NCI-H526 (cell line): ENCODE measurements at places on chromosomes 1 and 21.

DNA sequence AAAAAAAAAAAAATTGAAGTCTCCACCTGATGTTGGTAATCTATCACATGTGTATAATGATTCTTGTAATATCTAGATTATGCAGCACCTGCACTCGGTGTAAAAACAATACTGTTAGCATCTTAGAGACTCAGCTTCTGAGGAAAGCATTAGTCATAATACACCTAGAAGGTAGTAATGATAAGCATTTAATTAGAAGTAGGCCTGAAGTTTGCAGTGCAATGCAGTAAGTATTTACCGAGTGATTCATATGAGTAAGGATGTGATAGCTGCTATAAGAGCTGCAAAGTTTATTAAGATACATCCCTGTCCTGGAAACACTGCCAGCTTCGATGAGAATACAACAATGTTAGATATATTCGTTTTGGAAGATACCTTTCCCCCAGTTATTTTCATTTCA lies 196.4 kb downstream of the GREM2 start:
- no peak for DNase-seq

DNA sequence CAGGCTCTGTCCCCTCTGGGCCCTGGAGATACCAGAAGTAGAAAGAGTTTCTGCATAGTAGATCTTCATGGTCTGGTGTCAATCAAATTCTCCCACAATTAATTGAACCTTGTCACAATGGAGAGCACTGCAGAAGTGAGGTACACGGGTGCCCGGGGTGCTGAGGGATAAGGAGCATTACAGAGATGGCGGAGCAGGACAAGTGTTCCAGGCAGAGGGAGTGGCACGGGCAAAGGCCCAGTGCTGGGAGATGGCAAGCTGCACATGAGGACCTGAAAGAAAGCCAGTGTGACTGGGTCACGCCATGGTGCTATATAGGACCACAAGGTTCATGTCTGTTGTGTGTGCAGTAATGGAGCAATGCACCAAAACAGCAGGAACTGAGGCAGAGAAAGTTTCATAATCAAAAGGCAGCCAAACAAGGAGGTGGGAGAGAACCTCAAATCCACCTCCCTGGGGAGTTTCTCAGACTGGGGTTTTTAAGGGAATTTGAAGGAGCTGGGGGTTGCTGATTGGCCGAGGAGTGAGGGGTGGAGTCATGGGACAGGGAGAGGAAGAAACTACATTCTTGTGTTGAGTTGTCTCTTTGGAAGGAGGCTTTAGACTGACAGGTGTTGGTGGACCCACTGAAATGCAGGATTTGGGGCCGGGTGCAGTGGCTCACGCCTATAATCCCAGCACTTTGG lies 27.7 kb downstream of the ACOT11 start:
- DNase-seq: no peak

GRCh38 chr1:163565166-163565565 lies 243.4 kb downstream of the NUF2 start:
- no peak for DNase-seq

GRCh38 chr1:44062656-44063179 lies 31.5 kb upstream of the SLC6A9 start:
- no peak for DNase-seq

GRCh38 chr1:27655151-27655937 lies 16.6 kb downstream of the IFI6 start:
- DNase-seq: no peak

DNA sequence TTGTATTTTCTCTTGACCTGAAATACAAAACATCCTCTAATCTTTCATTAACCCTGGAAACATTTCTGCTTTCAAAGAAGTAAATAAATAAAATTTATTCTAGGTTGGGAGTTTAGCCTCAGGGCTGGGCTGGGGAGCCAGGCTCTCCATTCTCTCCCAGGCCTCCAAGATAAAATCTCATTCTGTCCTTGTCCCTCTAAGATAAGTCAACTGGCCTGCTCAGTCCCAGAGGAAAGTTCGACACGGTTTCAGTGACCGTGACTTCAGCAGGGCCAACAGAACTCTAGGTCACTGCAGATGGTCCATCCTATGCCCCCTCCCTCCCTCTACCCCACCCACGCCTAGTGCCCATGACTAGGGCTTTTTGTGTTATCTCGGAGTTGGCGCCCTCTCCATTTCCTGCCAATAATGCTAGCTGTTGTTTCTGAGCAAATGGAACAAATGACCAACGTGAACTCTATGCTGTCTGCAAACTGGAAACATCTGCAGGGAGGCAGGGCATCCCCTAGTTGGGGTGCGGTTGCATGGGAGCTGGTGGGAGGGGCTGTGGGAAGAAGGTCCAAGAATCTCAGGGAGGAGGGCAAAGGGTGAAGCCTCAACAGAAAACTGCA lies 10.1 kb upstream of the ADORA3 start:
- DNase-seq: no peak

- DNase-seq: no peak
These were observed 550.2 kb downstream of the LMO4 start for GRCh38 chr1:87878873-87879272.

- no peak for DNase-seq
These were observed 11.1 kb downstream of the VSIG8 start for GRCh38 chr1:159851407-159851806.

GRCh38 chr1:47930210-47930840 lies 66.9 kb downstream of the TRABD2B start:
- no peak for DNase-seq

DNA sequence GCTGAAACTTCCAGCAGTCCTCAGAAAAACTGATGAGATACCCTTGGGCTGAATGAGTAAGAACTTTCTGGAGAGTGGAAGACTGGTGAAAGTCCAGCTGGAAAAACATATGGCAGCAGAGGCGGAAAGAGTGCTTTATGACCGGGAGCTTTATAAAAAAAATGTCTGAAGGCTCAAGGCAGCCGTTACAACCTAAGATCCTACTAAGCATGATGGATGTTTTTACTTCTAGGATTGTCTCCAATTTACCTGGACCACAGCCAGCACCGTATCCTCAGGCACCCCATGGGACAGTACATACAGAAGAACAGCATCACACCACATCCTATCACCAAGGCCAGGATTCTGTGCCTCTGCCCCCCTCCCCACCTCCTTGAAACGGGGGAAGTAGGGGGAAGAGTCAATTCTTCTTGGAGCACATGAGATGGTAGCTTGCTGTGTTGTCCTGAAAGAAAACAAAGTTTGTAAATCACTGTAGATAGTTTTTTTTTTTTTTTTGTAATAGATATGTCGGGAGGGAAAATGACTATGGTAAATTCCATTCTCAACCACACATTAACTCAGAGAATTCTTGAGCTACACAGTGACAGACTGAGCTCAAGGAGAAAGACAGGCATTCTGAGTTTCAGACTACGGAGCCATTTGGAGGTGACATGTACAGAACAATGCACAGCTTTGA lies 11.8 kb upstream of the IRF2BP2 start:
- DNase-seq: no peak

GRCh38 chr1:115183721-115184259 lies 94.5 kb upstream of the TSPAN2 start:
- no peak for DNase-seq

DNA sequence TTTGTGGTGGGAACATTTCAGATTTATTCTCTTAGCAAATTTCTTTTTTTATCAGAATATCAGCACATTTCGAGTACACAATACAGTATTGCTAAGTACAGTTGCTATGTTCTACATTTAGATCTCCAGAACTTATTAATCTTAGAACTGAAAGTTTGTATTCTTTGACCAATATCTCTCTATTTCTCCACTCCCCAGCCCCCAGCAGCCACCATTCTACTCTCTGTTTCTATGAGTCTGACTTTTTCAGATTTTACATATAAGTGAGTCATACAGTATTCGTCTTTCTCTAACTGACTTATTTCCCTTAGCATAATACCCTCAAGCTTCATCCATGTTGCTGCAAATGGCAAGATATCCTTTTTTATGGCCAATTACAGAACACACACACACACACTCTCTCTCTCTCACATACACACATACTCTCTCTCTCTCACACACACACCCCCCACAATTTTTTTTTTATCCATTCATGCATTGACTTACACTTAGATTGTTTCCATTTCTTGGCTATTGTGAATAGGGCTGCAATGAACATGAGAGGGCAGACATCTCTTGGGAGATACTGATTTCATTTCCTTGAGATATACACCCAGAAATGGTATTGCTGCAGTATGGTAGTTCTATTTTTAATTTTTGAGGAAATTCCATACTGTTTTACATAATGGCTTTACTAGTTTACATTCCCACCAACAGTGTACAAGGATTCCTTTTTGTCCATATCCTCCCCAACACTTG lies 15.7 kb downstream of the RPTN start:
- no peak for DNase-seq

GRCh38 chr1:10444795-10445397 lies 4.9 kb upstream of the CORT start:
- no peak for DNase-seq

GRCh38 chr1:38430949-38431348 lies 384.4 kb upstream of the POU3F1 start:
- no peak for DNase-seq

GRCh38 chr21:46001821-46002681 lies 20.5 kb downstream of the COL6A1 start:
- no peak for DNase-seq

DNA sequence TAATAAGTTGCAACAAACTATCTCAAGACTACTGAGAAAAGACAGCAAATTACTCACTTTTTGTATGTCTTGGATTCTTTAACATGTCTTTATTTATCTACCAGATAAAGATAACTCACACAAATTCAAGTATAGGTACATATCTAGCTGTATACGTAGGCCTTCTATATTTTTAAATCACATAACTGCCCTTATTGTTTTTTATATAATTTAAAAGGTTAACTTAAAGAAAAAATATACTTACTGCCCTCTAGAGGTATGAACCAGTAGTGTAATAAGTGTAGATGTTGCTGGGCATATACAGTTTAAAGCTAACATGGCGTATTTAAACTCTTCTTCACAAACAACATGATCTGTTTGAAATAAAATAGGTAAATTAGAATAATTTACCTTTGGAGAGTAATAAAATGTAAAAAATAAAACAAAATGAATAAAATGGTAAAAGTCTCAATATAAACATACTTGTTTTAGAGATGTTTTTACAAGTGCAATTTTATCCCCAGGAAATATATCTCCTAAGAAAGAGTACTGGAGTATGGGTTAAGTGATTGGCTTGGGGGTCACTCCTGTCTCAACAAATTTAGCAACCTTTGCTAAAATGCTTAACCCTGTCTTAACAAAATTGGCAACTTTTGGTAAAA lies 235.2 kb downstream of the KCNT2 start:
- no peak for DNase-seq

DNA sequence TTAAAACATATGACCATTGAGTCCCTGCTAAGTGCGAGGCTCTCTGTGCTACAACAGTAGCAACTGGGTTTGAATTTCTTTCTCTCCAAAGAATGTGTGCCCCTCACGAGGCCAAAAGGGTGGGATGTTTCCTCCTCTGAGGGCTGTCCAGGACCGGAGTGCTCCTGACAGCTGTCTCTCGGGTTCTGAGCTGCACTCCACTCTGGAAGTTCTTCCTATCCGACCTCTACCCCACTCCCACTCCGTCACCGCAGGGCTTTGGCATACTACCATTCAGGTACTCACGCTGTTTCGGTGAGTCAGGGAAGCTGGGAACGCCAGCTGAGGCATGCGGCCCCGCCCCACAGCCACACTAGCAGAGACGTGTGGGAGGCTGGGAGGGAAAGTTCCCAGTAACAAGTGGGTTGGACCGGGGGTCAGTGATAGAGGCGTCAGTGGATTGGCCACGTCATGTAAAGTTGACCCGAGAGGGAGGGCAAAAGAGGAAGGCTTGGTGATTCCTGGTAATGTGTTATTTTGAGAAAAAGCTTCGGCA lies 705 bp upstream of the SLC50A1 start:
- DNase-seq: peak; percentile 83

DNA sequence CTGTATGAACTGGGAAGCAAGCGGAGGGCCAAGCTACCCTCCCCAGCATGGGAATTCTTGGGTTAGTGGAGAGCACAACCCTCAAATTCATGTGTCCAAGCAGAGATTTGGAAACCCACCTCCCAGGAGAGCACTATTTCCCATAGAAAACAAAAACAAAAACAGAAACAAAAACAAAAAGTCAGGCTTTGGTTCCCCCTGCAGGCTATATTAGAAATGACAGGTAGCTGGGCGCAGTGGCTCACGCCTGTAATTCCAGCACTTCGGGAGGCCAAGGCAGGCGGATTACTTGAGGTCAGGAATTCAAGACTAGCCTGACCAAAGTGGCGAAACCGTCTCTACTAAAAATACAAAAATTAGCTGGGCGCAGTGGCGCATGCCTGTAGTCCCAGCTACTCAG lies 10.8 kb downstream of the MINDY1 start:
- DNase-seq: peak; percentile 57

GRCh38 chr1:157407917-157408525 lies 144.3 kb downstream of the FCRL5 start:
- no peak for DNase-seq

DNA sequence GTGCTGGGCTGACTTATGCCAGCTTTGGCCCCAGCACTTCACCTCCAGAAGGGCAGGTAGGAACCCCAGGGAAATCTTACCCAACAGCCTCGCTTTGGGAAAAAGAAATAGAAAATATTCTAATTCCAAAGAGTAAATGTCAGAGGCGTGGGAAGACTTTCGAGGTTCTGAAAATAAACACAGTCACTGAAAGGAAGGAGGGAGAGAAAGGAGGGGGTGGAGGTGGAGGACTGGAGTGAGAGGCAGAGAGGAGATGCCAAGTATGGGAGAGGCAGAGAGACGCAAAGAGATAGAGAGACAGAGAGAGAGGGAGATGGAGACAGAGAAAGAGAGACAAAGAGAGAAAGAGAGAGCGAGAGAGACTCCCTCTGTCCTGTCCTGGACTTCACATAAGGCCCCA lies 395.0 kb downstream of the PTPRU start:
- DNase-seq: no peak

GRCh38 chr1:21305155-21305899 lies 15.1 kb upstream of the ECE1 start:
- DNase-seq: no peak

- DNase-seq: no peak
These were observed 41.7 kb downstream of the WNT4 start for GRCh38 chr1:22101199-22101598.

- DNase-seq: no peak
These were observed 6.7 kb downstream of the CERS2 start for GRCh38 chr1:150967936-150968335.
